ENCODE measurements at places on chromosomes 3 and 15.

GRCh38 chr3:57706462-57706861 lies 13.6 kb upstream of the DENND6A start:
- no peak for DNase-seq

DNA sequence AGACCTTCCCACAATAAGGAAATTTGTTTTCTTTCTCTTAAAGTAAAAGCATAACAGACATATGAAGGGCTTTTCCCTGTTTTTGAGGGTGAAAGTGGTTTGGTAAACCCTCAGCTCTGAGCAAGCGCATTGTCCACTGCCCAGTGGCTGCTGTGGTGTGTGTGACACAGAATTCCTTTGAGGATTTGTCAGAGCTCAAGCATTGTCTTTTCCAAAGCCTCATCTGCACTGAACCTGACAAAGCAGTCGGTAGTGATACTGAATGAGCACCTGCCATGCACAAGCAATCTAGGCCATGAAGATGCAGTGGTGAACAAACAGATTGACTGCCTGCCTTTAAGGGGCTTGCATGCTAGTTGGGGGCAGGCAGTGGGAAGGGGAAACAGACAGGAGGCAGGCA lies 128.3 kb downstream of the PLCL2 start:
- DNase-seq: no peak

GRCh38 chr15:65910341-65910740 lies 41.0 kb downstream of the RAB11A start:
- no peak for DNase-seq

GRCh38 chr15:69957175-69957574 lies 140.5 kb downstream of the TLE3 start:
- no peak for DNase-seq

DNA sequence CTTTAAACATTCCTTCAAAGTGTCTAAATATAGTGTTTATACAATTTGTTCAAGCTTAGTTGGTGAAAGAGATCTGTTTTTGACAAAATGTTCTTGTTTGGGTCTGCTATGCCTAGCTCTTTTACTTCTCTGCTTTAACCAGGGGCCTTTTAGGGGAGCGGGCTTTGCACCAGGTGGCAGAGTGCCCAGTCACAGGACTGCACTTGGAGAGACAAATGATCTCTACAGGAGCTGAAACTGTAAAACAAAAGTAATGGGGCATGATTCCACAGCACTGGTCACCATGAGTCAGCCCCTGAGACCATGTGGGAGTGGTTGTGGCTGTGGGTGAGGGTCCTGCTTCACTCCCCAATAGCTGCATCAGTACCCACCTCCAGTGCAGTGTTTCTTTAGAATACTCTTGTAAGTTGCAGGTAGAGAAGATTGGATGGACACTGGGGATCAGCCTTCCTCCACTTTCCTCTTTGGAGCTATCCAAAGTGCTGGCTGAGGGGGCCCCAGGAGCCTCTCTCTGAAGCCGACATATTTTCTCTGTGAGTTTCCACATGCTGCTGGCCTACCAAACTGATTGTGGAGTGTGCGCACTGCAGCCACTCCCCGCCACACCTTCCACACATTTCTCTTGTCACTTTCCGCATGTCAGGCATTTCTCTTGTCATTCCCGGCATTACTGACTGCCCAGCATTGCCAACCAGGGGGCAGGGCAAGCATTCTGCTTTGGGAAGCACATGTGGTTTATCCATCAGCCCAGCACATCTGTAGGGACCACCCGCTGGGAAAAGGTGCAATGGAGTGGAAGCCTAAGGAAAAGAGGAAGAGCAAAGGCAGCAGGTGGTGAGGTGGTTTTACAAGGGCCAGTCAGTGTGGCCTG lies 110.0 kb downstream of the EPHB1 start:
- no peak for DNase-seq

DNA sequence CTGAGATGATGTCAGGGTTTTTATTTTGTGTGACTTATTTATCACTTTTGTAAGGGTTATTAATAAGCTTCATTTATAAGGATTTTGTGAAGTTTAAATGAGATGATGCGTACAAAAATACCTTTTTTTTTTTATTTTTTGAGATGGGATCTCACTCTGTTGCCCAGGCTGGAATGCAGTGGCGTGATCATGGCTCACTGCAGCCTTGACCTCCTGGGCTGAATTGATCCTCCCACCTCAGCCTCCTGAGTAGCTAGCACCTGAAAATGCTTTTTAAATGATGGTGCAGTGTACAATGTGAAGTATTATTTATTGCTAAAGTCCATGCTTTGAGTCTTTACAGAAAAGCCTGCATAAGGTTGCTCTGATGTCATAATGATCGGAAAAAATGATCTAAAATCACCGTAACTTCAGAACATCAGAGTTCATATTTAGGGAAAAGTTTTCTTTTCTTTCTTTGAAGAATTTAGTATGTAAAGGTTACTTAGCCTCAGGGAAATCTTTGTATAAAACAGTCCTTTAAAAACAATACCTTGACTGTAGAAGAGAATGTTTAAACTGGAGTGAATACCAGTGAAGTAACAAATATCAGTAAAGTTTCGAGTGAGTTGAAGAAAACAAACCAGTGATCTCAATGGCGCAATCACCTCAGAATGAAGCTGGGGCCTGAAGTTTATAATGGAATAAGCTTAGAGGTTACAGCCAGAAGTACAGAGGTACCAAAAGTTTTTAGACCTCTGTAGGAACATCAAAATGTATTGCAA lies 29.7 kb downstream of the TCF12 start:
- DNase-seq: no peak

- no peak for DNase-seq
Observed at GRCh38 chr15:69876064-69876940, 221.4 kb downstream of the TLE3 start.

DNA sequence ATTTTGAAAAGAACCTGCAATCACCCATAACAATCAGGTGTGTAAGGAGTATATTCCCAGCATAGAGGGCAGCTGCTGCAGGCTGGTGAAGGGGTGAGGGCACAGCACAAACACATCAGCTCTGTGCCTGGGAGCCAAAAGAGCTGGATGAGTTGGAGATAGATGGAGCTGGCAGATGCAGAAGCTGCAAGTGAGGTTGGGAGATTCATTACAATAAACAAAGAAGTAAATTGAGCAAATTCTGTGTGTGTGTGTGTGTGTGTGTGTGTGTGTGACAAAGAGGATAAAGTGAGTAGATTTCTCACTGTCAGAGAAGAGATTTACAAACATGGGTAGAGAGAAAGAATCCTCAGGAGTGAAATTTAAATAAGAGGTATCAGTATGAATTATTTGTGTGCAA lies 994.7 kb downstream of the EPHA3 start:
- no peak for DNase-seq

DNA sequence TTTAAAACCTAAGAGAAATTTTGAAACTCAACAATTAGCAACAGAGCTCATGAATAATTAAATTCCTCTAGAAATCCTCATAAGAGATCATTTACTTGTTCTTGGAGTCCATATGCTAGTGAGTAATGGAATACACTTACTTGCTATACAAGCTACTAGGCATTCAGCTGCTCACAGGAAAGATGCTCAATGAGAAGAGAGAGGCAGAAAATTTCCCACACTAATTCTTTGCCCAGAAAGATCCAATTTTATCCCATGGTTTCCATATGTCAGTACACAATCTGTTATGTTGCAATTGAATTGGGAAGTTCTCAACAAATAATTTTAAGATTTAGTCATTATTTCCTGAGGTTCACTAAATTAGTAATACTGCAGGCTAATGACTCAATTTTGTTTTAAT lies 310.4 kb downstream of the RYR3 start:
- DNase-seq: no peak

GRCh38 chr3:169455472-169455871 lies 208.0 kb downstream of the MECOM start:
- DNase-seq: no peak

GRCh38 chr15:63532307-63532744 lies 27.9 kb downstream of the USP3 start:
- no peak for DNase-seq

DNA sequence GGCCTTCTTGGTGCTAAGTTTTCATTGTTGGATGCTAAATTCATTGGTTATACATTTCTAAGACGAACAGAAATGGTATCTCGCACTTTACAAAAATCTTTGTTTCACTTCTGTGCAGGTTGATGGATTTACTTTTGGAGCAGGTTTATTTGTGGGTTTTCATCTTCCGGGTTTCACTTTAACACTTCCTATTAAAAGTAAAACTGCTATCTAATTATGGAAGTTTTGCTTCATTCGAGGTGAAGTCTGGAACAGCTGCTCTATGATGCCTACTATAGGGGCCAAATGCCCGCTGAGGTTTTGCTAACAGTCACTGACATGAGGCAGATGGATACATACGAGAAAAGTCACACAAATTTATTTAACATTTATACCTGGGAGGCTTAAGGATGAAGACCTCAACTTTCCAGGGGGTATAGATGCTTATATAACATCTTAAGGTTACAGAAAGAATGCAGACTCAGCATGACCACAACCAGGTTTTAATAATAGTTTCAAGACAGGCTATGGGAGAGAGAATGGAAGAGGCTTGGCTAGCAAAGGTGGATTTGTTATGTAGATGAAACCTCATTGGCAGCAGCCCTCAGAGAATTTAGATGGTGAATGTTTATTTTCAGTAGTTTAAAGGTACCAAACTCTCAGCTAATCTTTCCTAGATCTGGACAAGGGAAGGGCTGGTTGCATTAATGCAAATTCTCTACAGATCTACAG lies 54.2 kb downstream of the OSTN start:
- no peak for DNase-seq

- no peak for DNase-seq
Observed at GRCh38 chr3:56980243-56980642, 80.2 kb upstream of the SPATA12 start.

Data from stimulated activated CD8-positive, alpha-beta memory T cell treated with anti-CD3 and anti-CD28 coated beads, Interleukin-4, amount 100 ng/mL, for 4 hours (primary cell).